Stimulated activated CD4-positive, alpha-beta T cell treated with anti-CD3 and anti-CD28 coated beads, Interleukin-15, amount 100 ng/mL, for 24 hours (primary cell): ENCODE measurements at places on chromosomes 5 and 9.

DNA sequence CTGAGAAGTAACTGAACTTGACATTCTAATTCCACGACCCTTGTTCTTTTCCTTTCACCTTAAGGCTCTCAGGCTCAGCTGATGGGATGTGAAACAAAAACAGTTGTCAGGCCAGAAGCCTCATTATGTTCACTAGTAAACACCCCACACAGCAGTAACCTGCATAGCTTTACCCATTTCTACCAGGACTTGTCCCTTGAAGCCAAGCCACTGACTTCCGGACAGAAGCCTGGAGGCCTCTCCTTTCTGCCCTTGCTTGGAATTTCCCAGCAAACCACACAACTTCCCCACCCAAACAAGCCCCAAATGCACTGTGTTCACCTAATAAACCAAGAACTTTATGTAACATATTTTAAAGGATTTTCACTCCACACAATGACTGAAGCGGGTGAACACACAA lies 19.6 kb downstream of the PRUNE2 start:
- DNase-seq: no peak

DNA sequence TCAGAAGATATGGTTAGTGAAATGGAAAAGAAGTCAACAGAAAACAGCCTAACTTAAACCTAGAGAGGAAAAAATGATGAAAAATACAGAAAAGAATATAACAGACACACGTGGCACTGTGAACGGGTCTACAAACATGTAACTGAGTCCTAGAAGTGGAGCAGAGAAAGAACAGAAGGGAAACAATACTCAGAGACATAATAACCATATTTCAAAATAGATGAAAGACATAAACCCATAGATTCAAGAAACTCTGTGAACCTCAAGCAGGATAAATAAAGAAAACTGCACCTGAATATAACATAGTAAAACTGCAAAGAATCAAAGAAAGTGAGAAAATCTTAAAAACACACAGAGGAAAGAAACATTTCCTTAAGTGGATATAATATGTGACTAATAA lies 67.7 kb upstream of the GOLGA1 start:
- no peak for DNase-seq

- DNase-seq: no peak
Observed at GRCh38 chr9:31166516-31166915, 1217.9 kb upstream of the ACO1 start.

DNA sequence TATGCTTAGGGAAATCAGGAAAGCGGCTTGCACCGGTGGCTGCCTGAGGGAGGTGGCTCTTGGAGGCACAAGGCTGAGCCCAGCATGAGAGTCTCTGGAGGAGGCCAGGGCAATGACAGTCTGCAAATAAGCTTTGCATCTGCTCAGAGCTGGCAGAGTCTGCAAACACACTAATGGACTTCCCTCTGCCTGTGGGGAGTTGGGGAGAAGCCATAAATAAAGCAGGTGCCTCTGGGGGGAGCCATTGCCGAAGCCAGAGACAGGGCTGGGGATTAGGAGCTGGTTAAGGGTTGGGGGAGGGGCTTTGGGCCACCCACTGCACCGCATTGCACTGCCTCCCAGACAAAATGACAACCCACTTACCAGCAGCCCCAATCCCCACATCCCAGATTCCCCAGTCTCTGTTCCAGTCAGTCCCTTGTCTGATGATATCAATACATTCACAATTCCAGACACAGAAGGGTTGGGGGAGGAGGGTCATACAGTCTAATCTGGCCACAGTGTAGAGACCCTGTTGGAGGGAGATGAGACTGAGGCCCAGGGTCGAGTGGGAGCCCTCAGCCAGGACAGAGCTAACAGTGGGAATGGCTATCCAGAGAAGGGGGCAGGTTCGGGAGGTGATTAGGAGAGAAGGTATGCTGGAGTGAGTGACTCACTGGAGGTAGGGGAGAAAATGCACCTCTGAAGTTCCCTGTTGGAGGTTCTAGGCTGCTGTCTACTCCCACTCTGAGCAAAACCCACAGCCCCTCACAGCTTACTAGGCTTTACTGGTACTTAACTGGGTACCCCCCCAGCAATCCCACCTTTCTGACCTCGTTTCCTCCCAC lies 53.7 kb downstream of the PAX5 start:
- DNase-seq: no peak

DNA sequence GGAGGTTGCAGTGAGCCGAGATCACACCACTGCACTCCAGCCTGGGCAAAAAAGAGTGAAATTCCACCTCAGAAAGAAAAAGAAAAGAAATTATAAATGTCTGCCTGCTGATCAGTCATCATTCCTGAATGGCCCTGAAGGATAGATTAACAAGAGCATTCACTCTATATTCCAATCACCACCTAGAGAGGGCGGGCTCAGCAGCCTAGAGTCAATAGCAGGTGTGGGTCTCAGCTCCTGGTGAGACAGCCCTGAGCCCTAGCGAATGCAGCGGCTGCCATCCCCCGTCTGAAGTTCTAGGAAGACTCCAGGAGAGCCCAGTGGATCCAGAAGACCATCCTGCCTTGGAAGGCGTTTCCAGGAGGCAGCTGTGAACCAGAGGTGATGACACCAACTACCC lies 12.0 kb downstream of the FBP1 start:
- no peak for DNase-seq

GRCh38 chr9:87554976-87555375 lies 57.3 kb downstream of the DAPK1 start:
- DNase-seq: no peak

DNA sequence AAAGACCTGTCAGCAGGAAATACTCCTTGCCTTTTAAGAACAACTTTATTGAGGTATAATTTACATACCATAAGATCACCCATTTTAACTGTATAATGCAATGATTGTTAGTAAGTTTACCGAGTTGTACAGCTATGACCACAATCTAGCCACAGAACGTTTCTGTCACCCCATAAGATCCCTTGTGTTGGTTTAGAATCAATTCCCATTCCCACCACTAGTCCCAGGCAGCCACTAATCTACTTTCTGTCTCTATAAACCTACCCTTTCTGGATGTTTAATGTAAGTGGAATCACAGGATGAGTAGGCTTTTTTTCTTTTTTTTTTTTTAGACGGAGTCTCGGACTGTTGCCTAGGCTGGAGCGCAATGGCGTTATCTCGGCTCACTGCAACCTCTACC lies 4.4 kb downstream of the GPR107 start:
- no peak for DNase-seq

DNA sequence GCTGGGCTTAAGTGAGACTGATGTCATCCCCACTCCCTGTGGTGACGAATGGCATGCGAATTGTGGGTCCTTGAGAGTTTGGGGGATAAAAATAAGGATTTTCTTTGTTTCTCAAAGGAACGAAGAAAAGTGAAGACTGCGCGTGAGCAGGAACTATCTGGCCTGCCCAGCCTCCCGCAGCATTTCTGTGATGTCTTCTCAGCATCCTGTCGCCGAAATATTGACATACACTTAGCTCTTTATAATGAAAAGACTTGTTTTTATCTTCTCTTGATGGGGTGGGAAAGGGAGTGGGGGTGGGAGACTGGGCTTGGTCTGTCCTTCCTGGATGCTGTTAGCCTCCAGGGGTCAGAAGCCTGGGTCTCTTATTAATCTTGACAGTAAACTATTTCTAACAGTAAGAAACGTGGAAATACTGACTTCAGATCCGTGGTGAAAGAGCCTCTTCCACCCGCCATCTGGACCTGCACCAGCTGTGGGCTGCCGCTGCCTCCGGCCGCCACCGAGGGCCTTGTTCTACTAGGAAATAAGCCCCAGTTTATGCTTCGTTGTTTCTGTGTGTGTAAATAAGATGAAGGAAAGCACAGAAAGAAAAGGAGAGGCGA lies 239.6 kb downstream of the FANCC start:
- DNase-seq: no peak

DNA sequence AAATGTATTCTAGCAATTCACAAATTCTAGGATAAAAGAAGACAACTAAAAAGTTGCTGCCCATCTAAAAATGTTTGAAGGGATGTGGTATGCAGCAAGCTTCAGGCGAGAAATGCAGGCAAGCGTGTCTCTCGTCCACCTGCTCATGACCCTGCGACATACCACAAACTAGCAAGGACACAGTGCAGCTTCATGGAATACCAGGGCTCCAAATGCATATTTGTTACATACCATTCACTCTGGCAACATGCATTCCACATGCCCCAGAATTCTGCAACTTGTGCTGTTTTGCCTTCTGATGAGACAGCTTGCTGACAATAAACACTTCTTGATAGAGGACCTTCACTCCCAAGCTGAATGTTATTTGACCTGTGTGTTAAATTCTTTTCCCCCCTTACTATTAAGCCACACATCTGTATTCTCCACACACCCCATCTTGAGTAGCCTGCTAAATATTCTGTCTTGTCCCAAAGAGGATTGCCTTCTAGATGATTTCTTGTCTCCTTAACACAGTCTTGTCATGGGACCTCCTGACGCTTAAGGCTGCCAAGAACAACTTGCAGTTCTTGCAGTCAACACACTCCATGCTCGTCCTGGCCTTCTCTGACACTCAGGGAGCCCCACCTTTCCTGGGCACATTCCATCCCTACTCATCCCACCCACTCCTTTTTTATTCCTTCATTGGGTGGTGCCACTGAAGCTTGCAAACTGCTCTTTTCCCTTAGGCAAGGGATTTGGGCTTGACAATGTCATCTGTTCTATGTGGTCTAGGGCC lies 340.5 kb downstream of the PIK3R1 start:
- DNase-seq: no peak

DNA sequence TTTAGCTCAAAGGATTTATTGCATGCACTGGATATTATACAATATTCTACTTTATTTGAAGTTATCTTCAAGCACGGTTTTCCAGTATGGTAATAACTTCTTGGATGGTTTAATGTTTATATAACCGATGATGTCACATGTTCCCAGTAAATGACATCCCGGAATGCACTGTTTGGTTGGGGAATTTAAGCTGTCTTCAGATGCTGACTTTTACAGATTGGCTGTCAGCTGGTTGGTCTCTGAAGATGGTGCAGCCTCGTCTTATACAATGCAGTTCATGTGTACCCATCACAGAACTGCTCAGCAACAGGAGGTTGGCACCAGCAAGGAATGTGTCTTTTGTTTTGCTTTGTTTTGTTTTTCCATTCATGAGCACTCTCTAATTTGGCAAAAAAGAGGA lies 143.8 kb downstream of the PRKACG start:
- no peak for DNase-seq

GRCh38 chr5:42779083-42779482 lies 22.5 kb downstream of the CCDC152 start:
- no peak for DNase-seq

- no peak for DNase-seq
Observed at GRCh38 chr5:132105688-132106087, 32.1 kb downstream of the CSF2 start.

- DNase-seq: no peak
Observed at GRCh38 chr5:42842921-42843641, 31.4 kb upstream of the SELENOP start.

GRCh38 chr5:173018358-173018757 lies 34.8 kb downstream of the ATP6V0E1 start:
- DNase-seq: no peak

DNA sequence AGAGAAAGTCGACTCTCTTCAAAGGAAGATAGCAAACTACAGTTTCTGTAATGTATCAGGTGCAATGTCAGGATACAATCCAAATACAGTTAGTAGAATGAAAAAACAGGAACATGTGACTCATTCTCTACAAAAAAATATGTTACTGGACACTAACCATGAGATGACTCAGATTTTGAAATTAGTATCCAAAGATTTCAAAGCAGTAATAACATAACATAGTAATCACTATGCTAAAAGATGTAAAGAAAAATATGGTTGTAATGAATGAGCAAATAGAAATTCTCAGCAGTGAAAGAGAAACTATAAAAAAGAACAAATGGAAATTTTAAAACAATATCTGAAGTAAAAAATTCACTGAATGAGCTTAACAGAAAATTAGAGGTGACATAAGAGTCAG lies 42.3 kb downstream of the SHOC1 start:
- DNase-seq: no peak

DNA sequence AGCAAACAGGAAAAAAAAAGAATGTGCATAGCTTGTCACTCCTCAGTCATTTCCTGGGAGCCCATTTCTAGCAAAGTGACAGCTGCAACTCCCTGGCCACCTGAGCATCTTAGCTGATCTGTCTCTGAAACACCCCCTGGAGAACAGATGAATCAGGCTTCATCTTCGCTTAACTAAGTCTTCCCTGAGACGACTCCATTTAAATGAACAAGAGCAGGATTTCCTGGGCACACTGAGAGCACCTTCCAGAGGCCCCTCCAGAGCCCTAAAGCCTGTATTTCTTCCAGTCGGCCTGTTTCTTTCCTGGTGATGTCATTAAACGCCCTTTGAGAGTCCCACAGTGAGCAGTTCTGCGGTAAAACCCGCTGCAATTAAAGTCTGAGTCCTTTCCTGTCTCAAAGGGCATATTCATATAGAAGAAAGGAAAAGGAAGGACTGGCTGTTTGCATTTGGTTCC lies 13.9 kb downstream of the TGFBI start:
- no peak for DNase-seq

DNA sequence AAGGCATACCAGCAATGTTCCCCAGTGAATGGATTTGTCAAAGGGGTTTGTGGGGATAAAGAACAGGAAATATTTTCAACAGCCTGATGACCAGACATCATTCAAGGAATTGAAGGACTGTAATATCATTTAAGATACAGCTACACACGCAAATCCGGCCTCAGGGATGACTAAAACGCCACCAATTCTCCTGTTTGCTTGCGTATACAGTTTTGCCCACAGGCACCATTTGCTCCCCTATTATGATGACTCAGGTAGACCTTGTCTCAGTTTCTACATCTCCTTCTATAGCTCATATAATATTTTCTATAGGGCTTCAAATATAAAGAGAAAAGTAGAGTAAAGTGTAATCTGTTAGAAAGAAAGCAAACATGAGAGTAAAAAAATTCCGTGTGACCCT lies 29.7 kb upstream of the ITGA1 start:
- DNase-seq: no peak

GRCh38 chr5:81925009-81925408 lies 46.8 kb upstream of the ATG10 start:
- DNase-seq: no peak

DNA sequence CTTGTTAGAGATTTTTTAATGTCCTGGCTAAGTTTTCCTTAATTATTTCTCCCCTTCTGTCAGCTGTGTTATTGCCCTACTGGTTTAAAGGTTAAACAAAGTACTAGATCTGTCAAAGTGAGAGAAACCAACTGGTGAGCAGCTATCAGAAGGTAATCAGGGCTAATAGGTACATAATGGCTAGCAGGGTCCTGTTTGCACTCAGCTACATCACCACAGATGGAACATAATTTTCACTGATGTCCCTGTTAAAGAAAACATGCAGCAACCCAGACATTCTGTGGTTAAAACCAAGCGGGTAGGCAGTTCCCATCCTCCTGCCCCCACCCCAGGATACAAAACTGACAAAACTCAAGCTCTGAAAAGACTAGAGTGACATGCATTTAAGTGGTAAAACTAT lies 473.9 kb downstream of the NR2F1-AS1 start:
- DNase-seq: no peak

GRCh38 chr9:98007251-98007928 lies 24.2 kb downstream of the ANP32B start:
- DNase-seq: no peak

- DNase-seq: no peak
Observed at GRCh38 chr5:126122942-126123341, 300.3 kb upstream of the GRAMD2B start.

- DNase-seq: no peak
Observed at GRCh38 chr5:153746440-153746839, 256.0 kb downstream of the GRIA1 start.
